CD4-positive, CD25-positive, alpha-beta regulatory T cell (primary cell): ENCODE measurements at places on chromosomes 16 and 17. TPM values are rescaled to one million over a fixed set of nuclear protein-coding genes. Genes with fewer than 3 reads are reported as not detected.
A peak's percentile ranks its signal among the peaks of the same experiment; 100 is the strongest.

DNA sequence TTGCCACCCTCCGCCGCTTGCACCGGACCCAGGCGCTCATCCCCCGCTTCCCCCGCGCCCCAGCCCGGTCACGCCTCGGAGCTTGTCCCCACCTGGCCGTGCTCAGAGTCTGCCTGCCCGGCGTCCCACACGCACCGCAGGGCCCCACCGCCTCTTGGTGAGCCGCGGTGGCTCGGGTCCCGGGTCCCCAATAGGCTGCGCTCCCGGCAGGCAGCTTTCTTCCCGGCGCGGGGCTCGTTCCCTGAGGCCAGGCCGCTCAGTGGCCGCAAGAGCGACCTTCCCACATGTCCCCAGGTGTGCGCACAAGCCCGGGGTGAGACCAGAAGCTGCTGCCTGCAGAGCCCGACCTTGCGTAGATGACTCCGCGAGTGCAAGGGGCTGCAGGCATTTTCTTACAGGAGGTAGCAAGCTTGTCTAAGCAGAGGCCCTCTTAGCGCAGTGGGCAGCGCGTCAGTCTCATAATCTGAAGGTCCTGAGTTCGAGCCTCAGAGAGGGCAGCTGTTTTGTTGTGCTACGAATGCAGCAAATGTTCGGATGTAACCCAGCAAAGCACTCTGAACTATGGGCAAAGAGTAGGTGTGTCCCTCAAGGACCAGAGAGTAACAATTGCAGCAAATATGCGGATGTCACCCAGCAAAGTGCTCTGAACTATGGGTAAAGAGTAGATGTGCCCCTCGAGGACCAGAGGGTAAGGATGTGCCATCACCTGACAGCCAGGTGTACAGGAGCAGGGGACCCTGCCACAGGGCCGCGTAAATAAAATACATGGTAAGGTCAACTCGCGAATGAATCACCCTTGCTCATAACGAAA is 15.6 kb downstream of the TLE7 start:
- DNase-seq, result peak; percentile 20

GRCh38 chr17:44547625-44548267 is 9.5 kb upstream of the FZD2 start:
- DNase-seq, result no peak

DNA sequence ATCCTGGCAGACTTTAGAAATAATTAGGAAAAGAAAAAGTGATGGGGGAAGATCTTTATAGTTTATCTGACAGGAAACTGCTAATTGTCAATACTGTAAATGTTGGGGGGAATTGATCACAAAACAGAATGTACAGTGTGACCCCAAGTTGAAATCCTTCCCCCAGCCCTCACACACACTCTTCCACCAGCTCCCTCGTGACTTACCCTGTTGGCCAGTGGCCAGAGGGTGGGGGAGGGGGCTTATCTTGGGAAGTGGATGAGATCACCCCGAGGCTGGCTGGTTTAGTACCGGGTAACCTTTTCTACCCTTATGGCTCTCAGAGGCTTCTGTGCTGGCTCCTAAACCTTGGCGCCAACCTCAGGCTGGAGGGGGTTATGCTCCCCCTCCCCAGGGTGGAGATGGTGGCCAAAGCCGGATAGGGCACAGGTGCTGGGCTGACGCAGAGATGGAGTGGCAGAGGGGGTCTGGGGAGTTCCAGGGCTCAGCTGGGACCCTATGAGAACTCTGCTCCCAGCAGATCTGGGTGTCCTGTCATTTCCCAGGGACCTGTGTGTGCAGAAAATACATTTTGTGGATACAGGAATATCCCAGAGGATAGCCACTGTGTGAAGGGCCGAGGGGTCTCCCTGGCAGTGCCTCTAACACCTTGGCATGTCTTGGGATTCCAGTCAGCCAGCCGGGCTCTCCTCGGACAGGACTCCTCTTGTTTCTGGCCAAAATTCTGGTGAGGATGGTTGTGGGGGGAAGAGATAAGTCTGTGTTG is 18.6 kb downstream of the CDH16 start:
- DNase-seq, result no peak

DNA sequence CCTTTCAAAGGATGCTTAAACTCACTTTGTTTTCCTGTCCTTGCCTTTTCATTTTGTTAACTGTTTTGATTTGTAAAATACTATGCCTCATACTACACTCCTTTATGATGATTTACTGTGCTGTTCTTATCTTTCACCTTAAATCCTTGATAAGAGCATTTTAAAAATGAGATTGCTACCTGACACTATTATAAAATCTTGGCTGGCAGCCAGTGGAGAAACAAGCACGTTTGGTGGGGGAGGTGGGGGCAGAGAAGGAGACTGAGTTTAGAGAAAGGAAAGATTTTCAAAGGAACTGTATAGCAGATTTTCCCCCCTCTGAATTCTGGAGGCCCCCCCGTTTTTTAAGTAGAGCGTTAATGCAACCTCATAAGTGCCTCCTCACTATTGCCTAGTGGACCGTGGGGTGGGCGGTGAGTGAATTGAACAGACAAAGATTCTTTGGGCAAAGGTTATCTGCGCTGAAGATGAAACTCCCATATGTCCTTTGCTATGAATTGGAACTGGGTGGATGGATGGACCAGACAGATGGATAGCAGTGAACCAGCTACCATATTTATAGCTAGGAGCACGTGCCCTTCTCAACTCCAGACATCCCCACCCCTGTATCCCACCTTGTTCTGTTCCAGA is 200.2 kb downstream of the CCDC182 start:
- DNase-seq, result no peak

DNA sequence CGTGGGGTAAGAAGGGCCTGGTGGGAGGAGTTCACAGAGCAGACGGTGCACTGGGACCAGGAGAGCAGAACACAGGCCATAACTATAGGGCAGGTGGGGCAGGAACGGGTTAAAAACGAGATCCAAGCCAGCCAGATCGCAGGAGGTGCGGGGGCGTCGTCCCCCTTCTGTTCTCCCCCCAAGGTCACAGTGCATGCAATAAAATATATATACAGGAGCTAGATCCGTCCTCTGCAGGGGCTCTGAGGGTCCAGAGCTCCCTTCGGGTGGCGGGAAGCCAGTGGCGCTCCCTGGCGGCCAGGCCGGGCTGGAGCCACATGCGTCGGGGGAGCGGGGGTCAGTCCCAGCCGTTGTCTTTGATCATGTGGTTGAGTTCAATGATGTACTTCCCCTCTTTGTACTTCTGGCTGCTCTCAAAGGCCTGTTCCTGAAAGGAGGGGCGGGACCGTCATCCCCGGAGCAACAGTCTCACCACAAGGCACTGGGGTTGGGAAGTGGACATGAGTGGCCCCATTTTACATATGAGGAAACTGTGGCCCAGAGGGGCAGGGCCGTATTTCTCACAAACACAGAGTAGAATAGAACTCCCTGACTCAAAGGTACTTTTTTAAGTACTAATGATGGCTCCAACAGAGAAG is 768 bp upstream of the TBX6 start:
- peak; percentile 57 for DNase-seq

GRCh38 chr17:56217921-56218320 is 64.6 kb downstream of the ANKFN1 start:
- no peak for DNase-seq

DNA sequence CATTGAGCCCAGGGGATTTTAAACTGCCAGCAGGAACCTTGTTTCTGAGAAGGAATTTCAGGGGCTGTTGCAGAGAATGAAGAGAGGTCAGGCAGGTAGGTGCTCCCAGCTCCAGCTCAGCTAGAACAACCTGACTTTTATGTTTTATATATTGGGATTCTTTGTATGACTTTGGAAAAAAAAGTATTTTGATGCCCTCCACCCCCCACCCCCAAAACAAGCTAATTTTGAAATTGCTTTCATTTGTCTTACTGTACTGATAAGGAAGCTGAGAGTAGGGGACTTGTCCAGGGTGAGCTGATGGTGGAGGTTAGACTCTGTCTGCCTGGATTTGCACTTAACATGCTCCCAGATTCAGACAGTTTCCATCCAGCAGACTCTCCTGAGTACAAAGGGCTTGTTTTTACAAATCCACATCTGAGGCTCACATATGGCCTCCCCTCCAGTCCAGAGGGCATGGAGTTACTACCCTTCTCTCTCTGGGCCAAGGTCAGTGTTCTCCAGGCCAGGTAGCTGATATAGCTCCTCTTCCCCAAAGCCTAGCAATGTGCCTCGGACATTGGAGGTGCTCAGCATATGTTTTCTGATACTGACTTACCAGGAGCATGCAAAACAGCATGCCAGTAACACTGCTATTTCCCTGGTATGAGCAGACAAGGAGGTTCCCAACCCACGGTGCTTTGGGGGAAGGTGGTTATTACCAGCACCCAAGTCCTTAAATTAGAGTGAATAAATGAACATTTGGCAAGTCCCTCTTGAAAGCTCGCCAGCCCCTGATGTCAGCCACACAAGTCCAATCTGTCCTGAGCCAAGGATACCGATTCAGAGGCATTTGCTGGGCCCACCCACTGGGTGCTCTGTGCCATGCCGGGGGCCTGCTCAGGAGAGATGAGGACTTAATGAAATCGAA is 11.3 kb downstream of the STX1B start:
- DNase-seq, result no peak

DNA sequence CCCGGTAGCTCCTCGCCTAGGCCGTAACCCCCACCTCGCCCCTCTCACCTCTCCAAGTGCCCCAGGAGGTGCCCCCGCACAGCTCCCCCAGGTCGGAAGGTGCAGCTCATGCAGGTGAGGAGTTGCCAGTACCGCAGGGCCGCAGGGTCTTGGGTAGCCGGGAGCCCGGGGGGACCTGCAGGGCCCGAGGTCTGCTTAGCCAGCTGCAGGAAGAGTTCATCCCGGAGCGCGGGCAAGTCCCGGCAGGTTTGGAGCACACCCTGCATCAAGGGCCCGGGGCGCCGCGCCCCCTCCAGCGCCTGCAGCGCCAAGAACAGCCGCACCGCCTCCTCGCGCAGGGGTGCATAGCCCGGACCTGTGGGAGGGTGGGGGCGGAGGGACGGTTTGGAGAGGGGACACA is 4.8 kb downstream of the PLEKHH3 start:
- DNase-seq, result no peak

DNA sequence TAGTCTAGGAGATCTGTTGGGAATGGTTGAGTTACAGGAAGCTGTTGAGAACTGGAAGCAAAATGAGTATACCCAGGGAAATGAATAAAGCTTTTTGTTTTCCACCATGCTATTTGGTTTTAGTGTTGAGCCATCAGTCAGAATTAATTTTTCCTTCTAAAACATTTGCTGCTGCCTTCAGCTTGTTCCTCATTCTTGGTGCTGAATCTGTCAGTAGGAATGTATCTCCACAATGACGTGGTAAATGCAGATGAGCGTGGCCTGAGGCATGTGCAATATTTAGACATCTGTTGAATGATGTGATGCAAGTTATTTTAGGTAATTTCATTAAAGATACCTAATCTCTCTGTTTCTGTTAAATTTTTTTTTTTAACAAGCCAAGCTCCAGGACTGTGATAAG is 10.9 kb downstream of the HAPSTR1 start:
- no peak for DNase-seq

- no peak for DNase-seq
Observed at GRCh38 chr16:59878999-59879398, 1144.9 kb upstream of the GOT2 start.

GRCh38 chr17:63998050-63998720 is at the start of gene PRR29:
TSS of gene PRR29 (plus strand) at chr17:63998351. CDS start at chr17:63998365, 14 bp downstream.
- peak; percentile 70 for DNase-seq

DNA sequence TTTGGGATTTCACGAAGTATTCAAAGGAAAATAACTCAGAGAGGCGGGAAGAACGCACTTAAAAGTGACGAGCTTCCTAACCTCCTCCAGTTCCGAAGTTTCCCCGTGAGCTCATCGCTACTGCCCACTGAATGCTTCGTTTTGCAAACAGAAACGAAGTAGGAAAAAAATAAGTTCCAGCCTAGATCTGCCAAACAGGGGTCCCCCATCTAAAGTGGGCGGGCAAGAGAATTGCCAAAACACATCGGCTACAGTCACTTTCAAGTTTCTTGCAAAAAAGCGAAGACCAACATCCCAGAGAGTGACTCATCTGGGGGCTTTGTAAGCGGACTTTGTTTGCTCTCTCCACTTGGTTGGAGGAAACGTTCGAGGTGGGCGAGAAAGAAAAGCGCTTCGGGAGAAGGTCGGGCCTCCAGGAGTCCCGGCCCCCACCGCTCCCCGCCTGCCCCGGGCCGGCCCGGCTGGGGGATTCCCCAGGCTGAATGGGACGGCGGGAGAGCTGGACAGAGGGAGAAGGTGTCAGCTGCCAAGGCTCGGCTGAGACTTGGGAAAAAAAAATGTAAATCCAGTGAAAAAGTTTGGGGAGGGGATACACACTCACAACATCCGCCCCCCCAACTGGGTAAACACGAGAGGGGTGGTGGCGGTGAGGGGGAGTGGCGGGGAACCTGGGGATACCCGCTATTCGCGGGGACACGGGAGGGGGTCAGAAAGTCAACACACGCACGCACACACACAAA is 1.0 kb downstream of the VEZF1 start:
- DNase-seq, result peak; percentile 39

DNA sequence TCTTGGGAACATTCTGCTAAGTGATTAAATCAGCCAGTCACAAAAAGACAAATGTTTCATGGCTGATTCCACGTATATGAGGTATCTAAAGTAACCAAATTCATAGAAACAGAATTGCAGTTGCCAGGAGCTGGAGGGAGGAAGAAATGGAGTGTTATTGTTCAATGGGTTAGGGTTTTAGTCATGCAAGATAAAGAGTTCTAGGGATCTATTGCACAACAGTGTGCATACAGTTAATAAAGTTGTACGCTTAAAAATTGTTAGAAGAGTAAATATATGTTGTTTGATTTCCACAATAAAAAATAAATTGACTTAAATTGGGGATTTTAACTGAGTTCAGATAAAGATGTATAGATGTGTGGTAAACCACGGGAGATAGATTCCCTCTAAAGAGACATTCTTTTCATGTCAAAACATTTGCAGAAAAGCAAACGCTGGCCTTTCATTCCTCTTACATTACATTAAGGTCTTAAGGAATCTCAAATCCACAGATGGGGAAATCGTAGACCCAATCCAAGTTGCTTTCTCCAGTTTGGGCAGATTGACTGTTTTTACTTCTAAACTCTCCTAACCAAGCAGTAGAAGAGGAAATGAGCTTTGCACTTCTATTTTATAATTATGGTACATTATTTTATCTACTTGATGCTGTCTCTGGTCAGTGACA is 4.6 kb downstream of the PRDM7 start:
- no peak for DNase-seq

DNA sequence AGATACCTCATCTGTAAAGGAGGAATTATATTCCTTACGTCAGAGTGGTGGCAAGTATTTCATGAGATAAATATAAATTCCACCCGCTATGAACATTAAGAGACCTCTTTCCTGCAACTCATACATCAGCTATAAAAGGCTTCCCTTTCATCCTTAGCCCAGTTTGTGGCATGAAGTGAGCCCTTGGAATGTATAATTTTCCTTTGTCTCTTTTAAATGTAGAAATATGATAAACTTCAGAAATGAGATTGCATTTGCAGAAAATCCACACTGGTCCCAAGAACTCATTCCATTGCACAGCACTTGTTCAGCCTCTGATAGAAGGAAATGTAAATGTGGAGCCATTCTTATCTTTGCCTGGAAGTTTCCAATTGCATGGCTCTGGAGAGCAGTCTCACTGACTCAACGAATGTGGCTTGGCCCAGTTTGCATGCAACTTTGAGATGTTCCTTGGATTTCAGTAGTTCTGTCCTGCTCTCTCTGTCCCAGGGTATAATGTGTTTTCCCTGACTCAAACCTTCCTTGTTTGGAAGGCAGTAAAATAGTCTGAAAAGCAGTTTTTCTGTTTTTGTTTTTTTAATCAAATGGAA is 746.4 kb downstream of the CDH11 start:
- DNase-seq, result no peak

Gene MEOX1
- total RNA-seq, result 15.3 TPM

Gene SEPTIN1
- 198 TPM for total RNA-seq

Gene C17orf113
- total RNA-seq, result 0.27 TPM

Gene PRR35
- not detected for total RNA-seq
